Renal pelvis (tissue), 12 donors: ENCODE measurements at places on chromosomes 16 and 17. TPM values are rescaled to one million over a fixed set of nuclear protein-coding genes. Genes with fewer than 3 reads are reported as not detected.

GRCh38 chr17:81582749-81583148 is 30.6 kb upstream of the FAAP100 start:
- DNase-seq = no peak

- DNase-seq = no peak
Observed at GRCh38 chr16:35745821-35746248, 2286.4 kb downstream of the TP53TG3F start.

GRCh38 chr17:17235212-17236174 is 1.5 kb downstream of the FLCN start:
- peak; percentile 1 for DNase-seq

DNA sequence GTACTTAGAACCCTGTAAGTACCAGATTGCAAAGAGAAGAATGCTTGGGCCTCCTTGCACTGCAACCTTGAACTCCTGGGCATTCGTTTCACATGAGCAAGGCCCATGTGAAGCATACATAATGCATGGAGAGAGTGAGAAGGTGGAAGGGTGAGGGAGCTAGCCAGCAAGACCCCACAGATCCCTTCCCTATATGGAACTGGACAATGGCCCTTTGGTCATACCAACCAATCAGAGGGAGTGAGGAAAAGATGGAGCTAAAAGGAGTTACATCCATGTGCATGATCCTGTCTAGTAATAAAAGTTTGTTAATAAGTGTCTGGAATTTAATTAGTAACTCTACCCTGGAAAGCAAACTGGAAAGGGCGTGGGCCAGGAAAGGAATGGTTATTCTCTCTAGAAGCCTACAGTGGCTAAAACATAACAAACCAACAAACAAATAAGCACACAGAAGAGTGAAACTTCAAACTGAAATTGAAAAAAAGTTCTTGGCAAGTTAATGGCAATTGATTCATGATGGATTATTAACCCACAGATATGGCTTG is 29.6 kb downstream of the DNAH3 start:
- no peak for DNase-seq

DNA sequence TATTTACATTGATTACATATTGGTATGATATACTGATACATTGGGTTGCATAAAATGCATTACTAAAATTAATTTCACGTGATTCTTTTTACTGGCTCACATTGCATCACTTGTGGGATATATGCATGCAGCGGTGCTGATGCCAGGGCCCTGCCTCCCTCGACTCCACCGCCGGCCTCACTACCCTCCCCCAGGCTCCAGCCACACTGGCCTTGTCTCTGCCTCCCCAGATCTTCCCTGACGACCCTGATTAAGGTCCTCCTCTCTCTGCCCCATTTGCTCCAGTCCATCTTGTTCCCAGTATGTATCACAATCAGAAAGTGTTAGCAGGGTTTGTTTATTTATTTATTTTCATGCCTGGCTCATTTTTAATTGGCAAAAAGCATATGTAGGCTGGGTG is 306.8 kb downstream of the FOXL1 start:
- DNase-seq = no peak

DNA sequence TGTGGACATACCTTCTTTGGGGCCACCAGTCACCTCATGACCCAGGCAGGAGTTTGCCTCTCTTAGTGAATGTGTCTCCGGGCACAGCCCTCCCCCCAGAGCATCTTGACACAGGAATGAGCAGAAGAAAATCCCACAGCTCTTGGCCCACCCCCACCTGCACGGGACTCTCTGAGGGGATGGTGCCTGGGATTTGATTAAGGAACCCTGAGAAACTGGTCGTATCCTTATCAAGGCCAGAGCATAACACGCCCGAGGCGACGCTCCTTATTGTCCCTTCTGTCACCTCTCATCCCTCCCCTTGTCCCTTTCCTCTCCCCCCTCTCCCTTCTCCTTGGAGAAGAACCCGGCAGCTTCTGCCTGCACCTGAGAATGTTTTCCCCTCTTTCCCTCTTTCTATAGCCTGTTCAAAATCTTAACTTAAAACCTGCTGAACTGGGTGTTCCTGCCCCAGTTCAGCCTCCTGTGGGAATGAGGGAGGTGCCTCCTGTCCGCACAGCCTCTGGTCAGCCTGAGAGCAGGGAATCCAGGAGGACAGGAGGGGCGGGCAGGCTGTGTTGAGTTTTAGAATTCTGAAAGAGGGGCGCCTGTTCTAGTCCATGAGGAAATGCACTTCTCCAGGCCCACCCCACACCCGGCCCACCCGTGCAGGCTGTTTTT is 140.7 kb upstream of the PLCG2 start:
- no peak for DNase-seq

GRCh38 chr16:49596068-49596467 is 222.5 kb downstream of the C16orf78 start:
- DNase-seq = no peak

DNA sequence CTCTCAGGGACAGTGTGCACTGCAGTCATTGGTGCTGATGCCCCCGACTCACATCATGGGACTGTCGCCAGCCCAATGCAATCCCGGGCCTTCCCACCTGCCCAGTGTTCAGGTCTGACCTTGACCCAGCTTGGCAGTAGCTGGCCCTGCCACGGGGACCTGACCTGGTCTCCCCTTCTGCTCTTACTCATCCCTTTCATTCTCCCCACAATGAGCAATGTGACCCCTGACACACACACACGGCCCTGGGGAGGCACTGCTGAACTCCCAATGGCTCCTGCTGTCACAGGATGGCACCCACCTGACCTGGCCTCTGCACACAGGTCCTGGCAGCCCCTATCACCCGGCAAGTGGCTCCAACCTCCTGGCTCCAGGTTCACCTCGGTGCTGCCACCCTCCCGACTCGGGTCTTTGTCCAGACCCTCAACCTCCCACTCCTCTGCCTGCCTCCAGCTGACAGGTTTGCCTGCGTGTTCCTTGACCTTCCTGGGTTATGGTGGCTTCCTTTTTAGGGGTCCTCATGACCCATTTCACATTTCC is 6.6 kb downstream of the CD300C start:
- DNase-seq = no peak

The SLC25A39 gene
- 117 TPM for polyA plus RNA-seq

GRCh38 chr17:32586666-32587065 is 99.9 kb downstream of the CDK5R1 start:
- no peak for DNase-seq
